ENCODE measurements at places on chromosomes 1 and 21.
A peak's percentile ranks its signal among the peaks of the same experiment; 100 is the strongest.

- DNase-seq: peak; percentile 94
Observed at GRCh38 chr1:9654051-9654833, 2.7 kb downstream of the PIK3CD start.

DNA sequence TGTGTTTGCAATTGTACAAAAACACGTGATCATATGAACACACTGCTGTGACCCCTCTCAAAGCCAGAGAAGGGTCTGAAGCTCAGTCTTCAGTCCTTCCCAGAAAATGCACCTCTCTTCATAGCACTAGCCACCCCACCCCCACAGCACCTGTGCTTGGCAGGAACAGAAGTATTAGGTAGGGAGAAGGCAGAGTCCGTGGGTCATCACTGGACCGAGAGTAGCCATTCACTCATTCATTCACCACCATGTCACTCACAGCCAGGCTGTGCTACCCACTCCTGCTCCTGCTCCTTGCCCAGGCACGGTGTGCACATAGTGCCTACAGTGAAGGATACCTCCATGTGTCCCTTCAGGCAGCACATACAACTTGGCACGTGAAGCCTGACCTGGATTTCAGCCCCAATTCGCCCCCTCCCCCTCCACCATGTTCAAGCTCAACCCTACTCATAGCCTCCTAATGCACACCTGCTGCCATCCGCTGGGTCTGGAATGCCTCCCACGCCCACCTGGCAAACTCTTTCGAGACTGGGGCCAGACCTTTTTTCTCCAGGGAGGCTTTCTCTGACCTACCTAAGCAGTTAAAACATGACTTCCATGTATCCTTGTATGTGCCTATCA lies 81.9 kb upstream of the GALNT2 start:
- no peak for DNase-seq

DNA sequence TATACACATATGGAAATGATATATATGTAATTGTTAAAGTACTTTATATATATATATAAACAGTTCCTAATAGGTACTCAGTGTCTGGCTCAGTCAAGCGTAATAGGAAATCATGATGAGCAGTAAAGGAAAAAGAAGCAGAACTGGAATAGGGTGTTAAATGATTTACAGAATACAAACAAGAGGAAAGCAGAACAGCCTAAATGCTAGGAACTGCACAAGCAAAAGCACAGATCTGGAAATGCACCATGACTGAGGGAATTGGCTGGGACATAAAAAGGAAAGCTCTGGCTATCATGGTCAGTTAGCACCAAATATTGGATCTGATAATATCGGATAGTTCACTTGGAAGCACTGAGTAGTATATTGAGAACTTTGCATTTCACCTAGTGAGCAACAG lies 51.8 kb downstream of the SLC44A5 start:
- no peak for DNase-seq

- DNase-seq: no peak
Observed at GRCh38 chr21:27505516-27505915, 538.6 kb upstream of the ADAMTS5 start.

DNA sequence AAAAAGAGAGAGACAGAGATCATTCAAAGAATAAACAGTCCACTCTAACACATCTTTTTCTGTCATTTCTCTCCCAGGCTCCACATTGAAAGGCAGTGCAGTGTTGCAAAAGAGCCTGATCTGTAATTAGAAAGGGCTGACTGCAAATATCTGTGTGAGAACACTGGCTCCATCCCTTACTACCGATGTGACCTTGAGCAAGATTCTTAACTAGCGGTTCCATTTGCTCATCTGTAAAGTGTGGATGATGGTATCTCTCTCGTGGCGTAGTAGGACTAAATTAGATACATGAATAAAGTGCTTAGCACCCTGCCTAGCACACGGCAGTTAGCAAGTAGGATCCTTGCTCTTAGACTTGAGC lies 26.9 kb upstream of the SLC44A3 start:
- no peak for DNase-seq

- no peak for DNase-seq
Observed at GRCh38 chr21:44601596-44602462, 1.4 kb downstream of the KRTAP10-7 start.

DNA sequence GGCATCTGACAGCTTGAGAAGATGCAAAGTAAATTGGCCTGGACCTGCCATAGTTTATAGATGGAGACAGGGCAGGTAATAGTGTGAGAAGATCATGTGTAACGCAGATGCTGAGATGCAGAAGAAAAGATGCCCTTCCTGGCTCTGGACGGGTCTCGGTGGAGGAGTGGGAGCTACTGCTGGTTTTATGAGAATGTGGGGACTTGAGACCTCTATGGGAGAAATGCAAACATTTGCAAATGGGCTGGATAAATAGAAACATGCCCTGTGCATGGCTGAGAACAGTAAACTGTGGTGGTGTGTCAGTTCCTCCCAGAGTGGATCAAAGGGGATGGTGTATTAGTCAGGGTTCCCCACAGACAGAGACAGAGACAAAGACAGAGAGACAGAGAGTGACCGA lies 21.9 kb downstream of the UBASH3A start:
- peak; percentile 58 for DNase-seq

- peak; percentile 92 for DNase-seq
Observed at GRCh38 chr1:228392111-228392936, 14.3 kb downstream of the TRIM11 start.

DNA sequence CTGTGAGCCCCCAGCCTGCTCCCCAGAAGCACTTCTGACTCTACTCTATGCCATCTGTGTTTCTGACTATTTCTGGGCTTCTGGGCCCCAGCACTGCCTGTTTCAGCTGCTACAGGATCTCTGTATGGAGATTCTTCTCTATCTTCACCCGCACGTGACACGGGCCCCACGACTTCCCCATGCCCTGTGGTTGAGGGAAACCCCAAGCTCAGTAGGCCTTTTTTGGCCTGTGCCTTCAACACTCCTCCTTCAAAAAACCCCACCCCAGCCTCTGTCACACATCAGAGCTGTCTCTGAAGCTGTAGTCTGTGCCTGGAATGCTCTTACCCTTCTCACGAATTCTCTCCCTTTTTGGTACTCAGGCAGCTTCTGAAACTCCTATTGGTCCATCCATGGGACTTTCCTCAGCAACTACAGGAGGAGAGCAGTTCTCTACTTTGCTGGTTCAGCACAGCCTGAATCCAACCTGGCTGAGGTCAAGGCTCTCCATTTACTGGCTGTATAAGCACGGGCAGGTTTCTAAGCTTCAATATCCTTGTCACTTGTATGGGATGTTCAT lies 2.0 kb upstream of the NID1 start:
- peak; percentile 74 for DNase-seq

GRCh38 chr21:29557200-29557599 lies 258.5 kb downstream of the BACH1 start:
- no peak for DNase-seq

- DNase-seq: no peak
Observed at GRCh38 chr1:223730479-223731132, 18.3 kb downstream of the CAPN2 start.

DNA sequence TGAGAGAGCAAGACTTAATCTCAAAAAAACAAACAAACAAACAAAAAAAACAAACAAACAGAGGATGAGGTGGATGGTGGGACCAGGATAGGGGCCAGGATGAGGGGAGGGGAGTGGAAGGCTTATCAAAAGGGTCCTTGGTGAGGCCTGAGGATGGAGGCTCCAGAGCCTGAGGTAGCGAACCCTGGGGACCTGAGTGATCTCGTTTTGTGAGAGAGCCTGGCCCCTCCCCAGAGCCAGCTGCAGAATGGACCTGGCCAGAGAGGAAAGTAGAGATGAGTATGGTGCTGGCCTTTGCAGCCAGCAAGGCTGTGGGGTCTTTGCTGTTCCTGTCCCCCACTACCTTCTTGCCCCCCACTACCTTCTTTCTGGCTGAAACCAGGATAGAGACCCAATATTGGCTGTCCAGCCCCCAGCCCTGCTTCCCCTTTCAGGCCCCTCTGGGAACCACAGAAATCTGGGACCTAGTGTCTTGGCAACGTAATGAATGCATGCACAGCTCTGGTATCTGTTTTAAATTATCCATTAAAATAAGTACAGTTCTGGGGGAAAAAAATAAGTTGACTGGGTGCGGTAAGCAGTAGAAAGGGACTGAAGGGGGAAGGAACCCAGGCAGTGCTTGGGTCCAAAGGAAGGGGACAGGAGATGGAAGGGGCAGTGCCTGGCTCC lies 1.1 kb upstream of the LMNA start:
- DNase-seq: no peak

GRCh38 chr1:240691909-240692705 lies 80.2 kb upstream of the GREM2 start:
- DNase-seq: peak; percentile 11

GRCh38 chr21:33397717-33398116 lies 5.5 kb upstream of the IFNGR2 start:
- DNase-seq: no peak

GRCh38 chr1:230867101-230867902 lies 1.0 kb downstream of the C1orf198 start:
- DNase-seq: no peak

- DNase-seq: no peak
Observed at GRCh38 chr1:118982266-118982665, 5.9 kb downstream of the TBX15 start.

DNA sequence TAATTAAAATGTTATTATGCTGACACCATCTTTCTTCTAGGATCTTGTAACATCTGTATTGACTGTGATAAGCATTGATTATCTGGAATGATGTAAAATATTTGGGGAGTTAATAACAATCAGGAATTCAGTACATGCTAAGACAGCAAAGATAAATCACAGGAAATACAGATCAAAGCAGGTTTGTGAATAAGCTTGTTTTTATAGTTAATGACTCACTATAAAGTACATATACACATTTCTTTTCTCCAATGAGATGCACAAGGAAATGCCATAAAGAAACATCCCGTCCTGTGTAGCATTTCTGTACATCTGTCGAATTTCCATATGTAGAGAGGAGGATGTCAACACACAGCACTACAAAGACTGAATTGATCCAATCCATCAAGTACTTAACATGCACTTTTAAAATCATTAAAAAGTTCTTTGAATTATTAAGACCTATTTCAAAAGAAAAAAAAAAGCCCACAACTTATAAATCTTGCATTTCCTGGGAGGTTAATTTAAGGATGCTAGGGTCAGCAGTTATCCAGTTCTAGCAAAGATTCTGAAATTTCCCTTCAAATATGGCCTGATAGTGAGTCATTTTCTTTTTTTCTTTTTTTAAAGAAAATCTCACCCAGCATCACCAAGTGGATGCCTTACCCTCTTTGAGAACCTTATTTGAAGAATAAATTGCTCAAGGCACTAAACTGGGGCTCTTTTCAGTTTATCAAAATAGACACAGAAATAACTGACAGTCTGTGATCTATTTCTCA lies 243.2 kb upstream of the NR5A2 start:
- DNase-seq: no peak

GRCh38 chr1:214582289-214582891 lies 20.6 kb upstream of the CENPF start:
- DNase-seq: no peak

DNA sequence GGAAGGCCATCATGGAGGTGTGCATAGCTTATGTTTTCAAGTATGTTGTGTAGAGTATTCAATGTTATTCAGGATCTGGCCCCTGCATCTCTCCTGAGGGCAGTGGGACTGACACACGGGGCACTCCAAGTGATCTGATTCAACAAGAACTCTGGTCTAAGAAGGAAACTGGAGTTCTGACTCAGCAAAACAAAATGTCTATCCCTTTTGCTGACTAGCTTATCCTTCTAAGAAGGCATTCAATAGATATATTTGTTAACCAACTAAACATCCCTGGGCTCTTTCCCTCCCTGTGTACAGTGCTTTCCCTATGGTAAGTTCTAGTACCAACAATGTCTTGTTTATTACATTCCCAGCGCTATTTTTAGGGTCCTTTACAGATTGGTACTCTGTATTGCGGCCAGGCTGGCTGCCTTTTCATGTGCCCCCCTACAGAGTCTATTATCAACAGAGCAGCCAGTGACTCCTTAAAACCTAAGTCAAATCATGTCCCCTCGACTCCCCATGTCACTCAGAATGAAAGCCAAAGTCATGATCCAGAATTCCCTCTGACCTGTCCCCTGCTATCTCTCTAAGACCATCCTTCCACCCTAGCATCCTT lies 304.9 kb downstream of the KCNH1 start:
- DNase-seq: no peak

DNA sequence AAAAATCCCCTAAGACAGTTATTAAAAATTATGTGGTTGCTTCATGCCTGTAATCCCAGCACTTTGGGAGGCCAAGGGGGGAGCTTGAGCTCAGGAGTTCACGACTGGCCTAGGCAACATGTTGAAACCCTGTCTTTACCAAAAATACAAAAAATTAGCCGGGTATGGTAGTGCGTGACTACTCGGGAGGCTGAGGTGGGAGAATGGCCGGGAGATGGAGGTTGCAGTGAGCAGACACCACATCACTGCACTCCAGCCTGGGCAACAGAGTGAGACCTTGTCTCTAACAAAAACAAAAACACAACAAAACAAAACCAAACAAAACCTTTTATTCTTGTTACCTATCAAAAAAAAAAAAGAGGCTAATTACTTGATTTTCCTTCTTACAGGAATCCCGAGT lies 2.1 kb downstream of the ELK4 start:
- DNase-seq: no peak

GRCh38 chr1:7420098-7420445 lies 351.0 kb upstream of the VAMP3 start:
- no peak for DNase-seq

- no peak for DNase-seq
Observed at GRCh38 chr21:43918385-43918947, 53.4 kb downstream of the AGPAT3 start.

GRCh38 chr1:68301471-68302001 lies 69.2 kb upstream of the WLS start:
- DNase-seq: no peak

DNA sequence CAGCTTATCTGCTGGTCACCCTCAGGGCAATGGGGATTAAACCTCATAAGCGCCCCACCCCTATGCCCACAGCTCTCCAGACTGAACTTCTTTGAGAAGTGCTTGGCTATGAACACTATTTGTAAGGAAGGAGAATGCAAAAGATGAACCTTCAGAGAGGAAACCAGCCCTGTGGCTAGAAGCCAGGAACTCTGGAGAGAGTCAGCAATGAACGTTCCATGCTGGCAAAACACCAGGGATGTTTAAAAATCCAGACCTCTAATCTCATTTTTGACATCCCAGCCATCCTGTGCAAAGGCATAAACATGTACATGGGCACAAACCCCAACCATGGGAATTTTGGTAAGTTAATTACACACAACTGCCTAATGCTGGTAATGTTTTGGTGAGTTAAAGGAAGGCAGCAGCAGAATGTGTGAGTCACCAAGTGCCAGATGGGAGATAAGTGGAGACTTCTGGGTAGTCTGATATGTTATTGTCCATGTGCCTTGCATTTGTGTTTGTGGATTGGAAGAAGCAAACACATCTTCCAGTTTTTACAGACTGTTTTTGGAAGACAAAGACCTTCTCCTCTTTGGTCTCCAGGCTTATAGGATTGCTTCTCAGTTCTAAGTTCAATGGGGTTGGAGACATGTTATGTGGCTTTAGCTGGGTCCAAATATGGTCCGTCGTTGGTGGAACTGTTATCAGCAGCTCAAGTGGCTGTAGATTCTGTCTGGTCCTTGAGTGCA lies 174.1 kb upstream of the ETV3 start:
- no peak for DNase-seq

- no peak for DNase-seq
Observed at GRCh38 chr21:38247738-38248510, 8.9 kb upstream of the KCNJ15 start.

Data from NB4 (cell line).